Epithelial cell of prostate (primary cell): ENCODE measurements at places on chromosomes 4 and X.

DNA sequence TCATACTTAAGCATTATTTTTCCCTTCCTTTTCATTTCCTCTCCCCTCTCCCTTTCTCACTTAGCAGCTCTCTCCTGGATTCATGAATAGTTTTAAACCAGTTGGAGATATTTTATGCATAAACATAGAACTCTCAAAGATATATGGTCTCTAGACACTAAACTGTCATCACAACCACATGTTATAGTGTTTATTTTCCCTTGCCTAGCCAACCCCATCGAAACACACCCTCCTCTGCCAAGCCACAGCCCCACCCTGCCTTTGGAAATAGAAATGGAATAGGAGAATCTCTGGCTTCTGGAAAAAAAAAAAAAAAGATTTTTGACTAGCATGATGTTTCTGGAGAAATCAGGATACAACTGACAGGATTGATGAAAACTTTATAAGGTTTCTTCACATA lies 64.8 kb upstream of the RBPJ start:
- DNase-seq = no peak

- DNase-seq = no peak
Measured at GRCh38 chr4:169899295-169899694, 126.9 kb downstream of the MFAP3L start.

- DNase-seq = no peak
Measured at GRCh38 chrX:9955506-9955905, 11.7 kb upstream of the CLDN34 start.

DNA sequence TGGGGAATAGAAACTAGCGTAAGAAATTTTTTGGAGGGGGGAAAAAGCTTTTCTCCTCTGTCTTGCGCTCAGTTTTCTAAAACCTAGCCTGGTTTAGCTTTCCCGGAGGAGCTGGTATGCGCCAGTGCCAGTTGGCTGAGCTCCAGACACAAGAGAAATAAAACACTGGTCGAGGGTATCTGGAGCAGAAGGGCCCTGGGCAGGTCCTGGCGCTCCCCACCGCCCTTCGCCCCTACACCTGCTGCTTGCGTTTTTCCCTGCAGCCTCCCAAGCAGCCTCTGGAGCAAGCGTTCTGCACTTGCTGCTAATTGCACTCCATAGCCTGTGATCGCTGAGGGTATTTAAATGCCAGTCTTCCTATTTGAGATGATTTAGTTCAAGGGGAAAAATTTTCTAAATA lies 816 bp downstream of the EREG start:
- no peak for DNase-seq

GRCh38 chr4:15677507-15677988 lies 4.1 kb upstream of the FAM200B start:
- peak; percentile 91 for DNase-seq

DNA sequence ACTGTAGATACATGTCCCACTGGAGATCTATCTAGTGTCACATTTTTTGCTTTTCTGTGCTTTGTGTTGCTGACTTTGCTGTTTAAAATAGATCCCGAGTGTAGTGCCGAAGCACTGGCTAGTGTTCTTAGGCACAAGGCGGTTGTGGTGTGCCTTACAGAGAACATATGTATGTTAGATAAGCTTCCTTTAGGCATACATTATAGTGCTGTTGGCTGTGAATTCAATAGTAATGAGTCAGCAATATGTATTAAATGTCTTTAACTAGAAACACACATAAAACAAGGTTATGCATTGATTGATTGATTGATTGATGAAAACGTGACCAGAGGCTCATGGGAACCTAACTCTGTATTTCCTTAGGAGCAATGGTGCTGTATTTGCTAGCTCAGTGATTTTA lies 56.2 kb downstream of the COX7B2 start:
- no peak for DNase-seq

DNA sequence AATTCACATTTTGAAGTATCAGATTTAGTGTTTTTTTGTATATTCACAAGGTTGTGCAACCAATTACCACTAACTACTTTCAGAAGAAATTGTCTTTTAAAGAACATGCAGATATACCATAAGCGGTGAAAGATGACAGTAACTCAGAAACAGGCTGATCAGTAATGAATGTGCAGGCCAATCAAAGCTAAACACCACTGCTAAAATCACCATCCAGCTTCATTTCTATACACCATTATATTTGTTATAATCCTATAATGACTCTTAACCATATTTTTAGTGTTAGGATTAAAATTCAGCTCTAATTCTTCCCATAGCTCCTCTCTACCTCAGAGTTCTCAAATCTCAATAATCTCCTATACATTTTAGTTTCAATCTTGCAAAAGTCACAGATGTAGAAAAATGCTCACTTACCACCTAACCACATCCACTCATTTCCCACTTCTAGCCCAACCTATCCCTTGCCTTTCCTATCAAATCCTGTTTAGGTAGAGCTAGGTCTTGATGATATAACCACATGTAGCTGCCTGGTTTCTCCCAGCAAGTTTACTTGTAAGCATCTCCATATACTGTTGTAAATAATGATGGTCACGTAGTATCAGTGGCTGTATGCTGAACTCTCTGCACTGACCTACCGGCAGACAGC lies 16.6 kb downstream of the COQ2 start:
- no peak for DNase-seq

GRCh38 chr4:120853161-120853935 lies 69.2 kb downstream of the PRDM5 start:
- DNase-seq = no peak

GRCh38 chr4:44446191-44446590 lies 2.4 kb downstream of the KCTD8 start:
- DNase-seq = no peak

DNA sequence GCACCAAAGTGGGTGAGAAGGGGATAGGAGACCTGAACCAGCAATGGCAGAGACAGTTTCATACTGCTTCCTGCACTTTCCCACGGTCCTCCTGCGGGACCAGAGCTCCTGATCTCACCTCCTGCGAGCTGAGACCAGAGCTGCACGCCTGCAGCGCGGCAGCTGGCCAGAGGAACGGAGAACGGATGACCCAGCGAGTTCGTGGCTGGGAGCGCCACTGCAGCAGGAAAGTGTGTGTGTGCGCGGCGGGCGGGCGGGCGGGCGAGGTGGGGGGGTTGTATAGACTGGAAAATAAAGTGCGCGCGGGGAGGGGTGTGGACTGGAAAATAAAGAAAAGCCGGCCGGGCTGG lies 16.5 kb downstream of the MCF2 start:
- no peak for DNase-seq

DNA sequence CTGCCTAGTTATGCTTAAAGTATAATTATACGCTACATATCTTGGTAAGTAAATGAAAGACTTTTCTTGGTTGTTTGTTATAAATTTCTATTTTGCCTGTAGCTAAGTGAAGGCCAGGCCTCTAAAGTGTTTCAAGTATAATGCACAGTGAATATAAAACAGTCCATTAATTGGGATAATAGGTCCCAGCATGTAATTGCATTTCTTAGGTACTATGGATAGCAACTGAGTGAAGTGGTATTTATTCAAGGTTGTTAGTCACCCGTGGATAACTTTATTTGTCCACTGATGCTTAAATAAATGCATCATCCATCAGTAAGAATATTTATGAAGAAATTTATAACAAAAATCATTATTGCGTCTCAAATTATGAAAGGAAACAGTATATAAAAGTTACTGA lies 59.1 kb downstream of the TEX13C start:
- DNase-seq = no peak

DNA sequence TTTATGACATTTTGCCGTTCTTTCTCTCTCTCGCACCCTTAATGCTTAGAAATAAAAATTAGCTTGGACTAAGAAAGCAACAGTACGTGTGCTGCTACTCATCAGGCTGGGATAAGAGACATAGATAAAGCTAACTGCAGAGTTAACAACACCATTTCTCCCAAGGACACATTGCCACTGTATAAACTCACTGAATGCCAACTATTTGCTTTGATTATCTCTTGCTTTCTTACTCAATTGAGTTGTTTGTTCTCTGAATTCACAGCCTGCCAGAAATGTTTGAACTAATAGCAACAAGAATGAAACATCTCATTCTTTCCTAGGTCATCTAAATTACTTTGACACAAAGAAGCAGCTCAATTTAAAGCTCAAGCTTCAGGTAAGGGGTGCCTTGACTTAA lies 34.6 kb downstream of the F8 start:
- DNase-seq = no peak

- DNase-seq = no peak
Measured at GRCh38 chrX:13365161-13365560, 45.3 kb upstream of the ATXN3L start.

GRCh38 chrX:127389900-127390299 lies 570.4 kb downstream of the PRR32 start:
- no peak for DNase-seq

DNA sequence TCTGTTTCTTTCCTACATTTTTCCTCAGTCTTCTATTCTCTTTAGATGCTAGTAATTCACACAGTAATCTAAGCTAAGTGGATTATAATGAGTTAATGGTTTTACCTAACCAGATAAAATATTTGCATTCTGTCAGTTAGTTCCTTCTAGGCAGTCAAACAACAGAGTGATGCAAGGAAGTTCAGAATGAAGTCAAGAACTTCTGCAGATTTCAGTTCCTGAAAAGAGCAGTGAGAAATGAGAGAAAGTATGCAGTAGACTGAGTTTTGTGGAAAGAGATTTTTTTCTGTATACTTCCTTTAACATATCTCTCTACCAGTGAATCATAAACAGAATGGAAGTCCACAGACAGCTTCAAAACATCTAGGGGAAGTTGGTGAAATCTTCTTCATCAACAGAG lies 774.0 kb upstream of the POU3F4 start:
- DNase-seq = no peak

GRCh38 chrX:54891573-54891972 lies 29.1 kb upstream of the TRO start:
- no peak for DNase-seq

GRCh38 chrX:67604979-67605703 lies 61.3 kb downstream of the AR start:
- DNase-seq = no peak

- no peak for DNase-seq
Measured at GRCh38 chr4:80592950-80593349, 257.4 kb downstream of the CFAP299 start.

DNA sequence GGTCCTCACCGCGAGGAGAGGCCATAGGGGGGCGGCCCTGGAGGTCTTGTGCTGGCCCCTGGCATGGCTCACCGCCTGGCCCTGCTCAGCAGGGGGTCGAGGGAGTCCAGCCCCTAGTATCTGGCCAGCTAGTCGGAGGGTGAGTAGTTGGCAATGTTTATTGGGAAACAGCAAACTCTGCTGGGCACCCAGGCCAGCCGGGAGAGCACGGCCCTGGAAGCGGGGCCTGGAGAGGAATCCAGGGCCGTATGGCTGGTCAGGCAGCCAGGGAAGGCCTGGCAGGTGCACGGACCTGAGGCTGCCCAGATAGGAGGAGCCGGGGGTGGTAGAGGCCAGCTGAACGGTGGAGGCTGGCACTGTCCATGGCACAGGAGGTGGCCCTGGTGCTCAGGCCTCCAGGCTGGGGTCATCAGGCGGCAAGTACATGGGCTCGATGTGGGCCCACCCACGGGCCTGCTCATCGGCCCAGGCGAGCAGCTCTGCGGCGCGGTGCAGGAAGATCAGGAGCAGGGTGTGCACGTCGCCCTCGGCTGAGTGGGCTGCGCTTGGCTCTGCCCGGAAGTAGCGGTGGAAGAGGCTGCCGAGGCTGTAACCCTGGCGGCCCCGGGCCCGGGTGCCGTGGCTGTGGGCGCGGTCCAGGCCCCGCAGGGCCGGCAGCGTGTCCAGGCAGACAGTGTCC lies 1.4 kb downstream of the TREX2 start:
- DNase-seq = no peak

GRCh38 chr4:41975341-41975740 lies 6.2 kb upstream of the DCAF4L1 start:
- DNase-seq = no peak

GRCh38 chr4:94649381-94650133 lies 108.2 kb upstream of the BMPR1B start:
- no peak for DNase-seq

- DNase-seq = no peak
Measured at GRCh38 chr4:56575820-56576429, 70.3 kb downstream of the ARL9 start.

DNA sequence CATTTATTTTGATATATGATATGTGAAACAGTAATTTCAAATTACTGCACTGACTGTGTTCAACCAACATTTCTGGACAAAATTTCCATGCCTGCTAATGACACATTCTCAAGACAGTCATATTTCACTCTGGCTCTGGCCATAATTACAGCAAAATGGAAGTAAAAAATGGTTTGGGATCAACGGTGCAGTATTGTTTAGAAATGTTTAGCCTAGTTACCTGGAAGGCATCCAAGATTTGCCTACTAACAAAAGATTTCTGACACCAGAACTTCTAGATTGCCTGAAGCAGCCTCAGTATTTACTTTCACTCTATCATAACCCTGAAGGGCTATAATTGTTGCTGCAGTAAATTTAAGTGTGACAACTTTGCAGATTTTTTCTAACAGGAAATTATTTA lies 416.3 kb downstream of the PCDH10 start:
- peak; percentile 2 for DNase-seq

DNA sequence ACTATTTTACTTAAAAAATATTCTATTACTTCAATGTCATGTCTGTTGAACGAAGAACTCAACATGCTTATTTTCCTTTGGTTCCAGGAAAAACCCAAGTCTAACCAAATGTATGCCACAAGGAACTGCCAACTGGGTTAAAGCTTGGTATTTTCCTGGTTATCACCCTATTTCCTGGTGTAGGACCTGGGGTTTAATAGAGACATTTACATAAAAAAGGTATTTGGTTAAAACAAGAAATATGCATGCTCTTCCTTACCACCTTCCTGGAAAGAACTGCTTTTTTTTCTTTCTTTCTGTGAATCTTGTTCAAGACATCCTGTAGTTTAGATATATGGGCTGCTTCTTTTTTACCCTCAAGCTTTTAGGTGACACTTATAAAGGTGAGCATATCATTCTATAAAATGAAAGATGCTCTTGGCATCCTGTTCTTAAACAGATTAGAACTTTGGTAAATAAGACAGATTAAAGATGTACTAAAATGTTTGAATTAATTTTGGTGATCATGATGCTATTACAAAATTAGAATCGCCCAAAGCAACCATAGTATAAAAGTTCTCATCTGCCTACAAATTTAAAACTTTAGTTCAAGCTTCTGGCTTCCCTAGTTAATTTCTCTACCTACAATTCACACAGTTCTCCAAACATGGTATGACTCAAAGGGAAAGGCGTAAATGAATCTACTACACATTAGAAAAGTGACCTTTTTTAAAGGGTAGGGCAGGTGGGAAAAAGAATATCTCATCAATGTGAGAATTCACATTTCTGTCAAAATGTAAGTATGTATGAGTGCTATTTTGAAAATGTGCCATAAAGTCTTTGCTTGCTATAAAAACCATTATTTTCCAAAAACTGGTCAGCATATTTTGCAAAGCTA lies 103.5 kb downstream of the CNOT6L start:
- no peak for DNase-seq
